SJSA1 (cell line): ENCODE measurements at places on chromosomes 5 and 9. TPM values are rescaled to one million over a fixed set of nuclear protein-coding genes. Genes with fewer than 3 reads are reported as not detected.

GRCh38 chr9:130963337-130963908 is 24.4 kb upstream of the FIBCD1 start:
- no peaks in the 10 kb centered on the region for H3K36me3 ChIP-seq
- DNase-seq: no peak
- H3K4me1 ChIP-seq: peaks cover 12% of the 10 kb centered on the region
- H3K27me3 ChIP-seq: no peaks in the 10 kb centered on the region
- no peak overlapping the region for H3K27ac ChIP-seq
- H3K4me3 ChIP-seq: no peak overlapping the region

The ST6GALNAC6 gene
- 37.0 and 42.9 TPM in 2 replicates for total RNA-seq

The LCN12 gene
- not detected in 2 replicates for total RNA-seq

The C1QTNF2 gene
- total RNA-seq: 5.7 and 6.7 TPM in 2 replicates

DNA sequence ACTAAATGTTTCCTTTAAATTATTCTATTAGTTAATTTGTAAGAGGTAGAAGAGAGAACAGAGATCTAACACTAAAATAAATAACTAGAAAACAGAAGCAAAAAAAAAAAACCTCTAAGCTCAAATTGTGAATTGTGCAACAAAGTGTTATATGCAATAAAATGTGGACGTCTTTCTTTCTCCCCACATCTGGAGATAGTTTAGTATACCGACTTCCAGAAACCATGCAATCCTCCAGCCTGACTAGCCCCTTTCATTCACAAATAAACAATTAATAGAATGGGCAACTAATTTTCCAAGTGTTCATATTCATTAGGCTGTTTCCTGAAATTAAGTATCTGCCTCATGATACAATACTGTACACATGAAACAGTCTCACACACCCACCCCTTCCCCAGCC is 258.5 kb downstream of the BNC2 start:
- DNase-seq: no peak
- no peaks in the 10 kb centered on the region for H3K36me3 ChIP-seq
- H3K27me3 ChIP-seq: no peaks in the 10 kb centered on the region
- H3K4me3 ChIP-seq: no peak overlapping the region
- no peaks in the 10 kb centered on the region for H3K4me1 ChIP-seq

GRCh38 chr9:761176-761792 is 80.2 kb upstream of the DMRT1 start:
- H3K27ac ChIP-seq: no peak overlapping the region
- no peak for DNase-seq
- H3K4me3 ChIP-seq: no peak overlapping the region
- H3K36me3 ChIP-seq: no peaks in the 10 kb centered on the region
- no peaks in the 10 kb centered on the region for H3K4me1 ChIP-seq

The RAB3C gene
- not detected in 2 replicates for total RNA-seq

GRCh38 chr9:113042884-113043657 is 13.5 kb downstream of the ZFP37 start:
- no peak for DNase-seq
- no peak overlapping the region for H3K4me3 ChIP-seq
- no peaks in the 10 kb centered on the region for H3K4me1 ChIP-seq
- peaks cover 11% of the 10 kb centered on the region; the same call in 1 of the 2 replicates for H3K36me3 ChIP-seq

DNA sequence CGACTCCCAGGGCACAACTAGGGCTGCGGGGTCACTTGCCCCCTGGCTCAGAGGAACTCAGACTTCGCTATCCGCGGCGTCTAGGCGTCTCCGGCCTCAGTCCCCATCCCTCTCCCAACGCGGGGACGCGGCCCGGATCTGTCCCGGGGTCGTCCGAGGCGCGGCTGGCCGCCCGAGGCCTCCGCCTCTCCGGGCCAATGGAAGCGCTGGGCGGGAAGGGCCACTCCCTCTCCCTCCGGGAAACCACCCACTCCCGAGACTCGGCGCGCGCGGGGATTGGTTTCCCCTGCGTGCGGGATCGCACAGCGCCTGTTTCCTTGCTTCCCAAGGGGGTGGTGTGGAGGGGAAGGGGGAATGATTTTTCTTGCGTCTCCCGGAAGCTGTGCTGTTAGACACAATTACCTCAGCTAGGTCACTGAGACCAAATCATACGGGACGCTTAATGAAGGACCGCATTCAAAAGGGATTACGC is 38.3 kb downstream of the NR2F1 start:
- DNase-seq: peak; percentile 71
- H3K4me1 ChIP-seq: peaks cover 6% of the 10 kb centered on the region; the same call in 1 of the 2 replicates
- peak overlapping the region; percentile 72 for H3K27ac ChIP-seq

- no peaks in the 10 kb centered on the region for H3K36me3 ChIP-seq
- no peaks in the 10 kb centered on the region for H3K27me3 ChIP-seq
- H3K4me1 ChIP-seq: no peaks in the 10 kb centered on the region
- no peak for DNase-seq
These were observed 60.4 kb upstream of the MOCS2 start for GRCh38 chr5:53169933-53170332.

The TMEFF1 gene
- 1.3 and 9.3 TPM in 2 replicates for total RNA-seq

GRCh38 chr5:149383399-149383798 is 4.3 kb upstream of the IL17B start:
- no peaks in the 10 kb centered on the region for H3K27me3 ChIP-seq
- peaks cover 26% of the 10 kb centered on the region for H3K4me1 ChIP-seq
- H3K27ac ChIP-seq: no peak overlapping the region
- DNase-seq: no peak
- H3K36me3 ChIP-seq: no peaks in the 10 kb centered on the region

- no peak overlapping the region for H3K4me3 ChIP-seq
- H3K27ac ChIP-seq: no peak overlapping the region
- DNase-seq: peak; percentile 54
- peaks cover 14% of the 10 kb centered on the region; the same call in 1 of the 2 replicates for H3K4me1 ChIP-seq
These were observed 10.3 kb upstream of the CD180 start for GRCh38 chr5:67206929-67207328.

GRCh38 chr5:139787568-139788293 is 7.9 kb upstream of the PSD2 start:
- 0 out of 2 replicates have a peak, but pooled peaks cover 3% of the 10 kb centered on the region for H3K4me1 ChIP-seq
- H3K4me3 ChIP-seq: peak overlapping the region; percentile 42
- H3K36me3 ChIP-seq: no peaks in the 10 kb centered on the region
- H3K27ac ChIP-seq: no peak overlapping the region
- DNase-seq: peak; percentile 92

The NR6A1 gene
- total RNA-seq: 0.88 and 1.0 TPM in 2 replicates

The GCNT4 gene
- 5.1 and 7.8 TPM in 2 replicates for total RNA-seq

- H3K27me3 ChIP-seq: no peaks in the 10 kb centered on the region
- DNase-seq: no peak
- no peaks in the 10 kb centered on the region for H3K36me3 ChIP-seq
- no peaks in the 10 kb centered on the region for H3K4me1 ChIP-seq
These were observed 493.4 kb downstream of the CETN3 start for GRCh38 chr5:89916131-89916530.

DNA sequence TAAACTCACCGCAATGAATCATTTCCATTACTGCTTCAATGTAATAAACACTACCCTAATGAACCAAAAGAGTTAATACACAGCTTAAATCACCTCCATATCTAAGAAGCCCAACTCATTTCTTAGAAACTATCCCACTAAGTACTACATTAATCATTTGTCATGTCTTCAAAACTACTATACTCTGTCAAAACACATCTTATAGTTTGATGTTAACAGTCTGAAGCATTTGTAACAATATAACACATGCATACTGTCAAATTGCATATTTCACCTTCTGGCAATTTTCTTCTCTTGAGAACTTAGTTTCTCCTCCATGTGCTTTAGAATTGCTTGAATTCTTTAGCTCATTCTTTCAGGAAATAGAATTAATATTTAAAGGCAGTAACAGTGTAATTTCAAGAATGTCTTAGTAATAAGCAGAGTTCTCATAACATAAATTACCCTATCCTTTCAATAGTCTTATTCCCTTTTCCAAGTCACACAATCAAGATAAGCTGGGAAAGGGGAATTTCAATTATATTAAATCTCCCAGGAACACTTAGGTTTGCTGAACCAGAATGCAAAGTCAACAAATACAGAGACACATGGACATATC is 199.7 kb downstream of the ATPSCKMT start:
- no peak for DNase-seq
- H3K4me3 ChIP-seq: no peak overlapping the region
- H3K27me3 ChIP-seq: no peaks in the 10 kb centered on the region; the same call in 1 of the 2 replicates

DNA sequence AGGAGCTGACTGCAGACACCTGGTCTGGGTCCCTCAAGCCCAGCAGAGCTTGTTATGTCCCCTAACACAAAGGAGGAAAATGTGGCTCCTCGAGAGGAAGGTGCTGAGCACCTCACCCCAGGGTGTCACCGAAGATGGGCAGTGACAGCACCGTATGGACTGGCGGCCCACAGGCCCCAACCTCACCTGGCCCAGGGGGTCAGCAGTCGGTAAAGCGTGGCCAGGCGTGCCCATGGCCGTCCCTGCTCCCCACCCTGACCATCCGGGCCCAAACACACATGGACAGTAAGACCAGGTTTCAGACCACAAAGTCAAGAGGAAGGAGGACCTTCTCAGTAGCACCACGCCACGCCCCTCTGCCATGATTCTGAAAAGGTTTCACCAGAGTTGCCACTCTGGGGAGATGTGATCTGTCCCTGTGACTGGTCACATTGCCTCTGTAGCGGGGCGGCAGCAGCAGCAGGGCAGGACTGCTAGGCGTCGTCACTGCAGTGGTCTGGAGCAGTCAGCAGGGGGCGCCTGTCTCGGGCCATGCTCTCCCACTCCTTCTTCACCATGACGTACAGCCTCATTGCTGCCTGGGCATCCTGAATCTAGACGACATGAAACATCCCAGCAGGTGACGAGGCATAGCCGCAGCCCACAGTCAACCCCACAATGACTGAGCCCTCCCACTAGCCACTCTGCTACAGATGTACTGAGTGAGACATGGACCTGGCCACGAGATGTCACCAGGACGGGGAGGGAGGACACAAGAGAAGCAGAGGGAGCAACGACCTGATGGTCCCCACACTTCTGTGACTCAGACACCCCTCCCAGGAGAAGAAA is 11.1 kb downstream of the REXO4 start:
- H3K4me1 ChIP-seq: no peaks in the 10 kb centered on the region
- peak; percentile 42 for DNase-seq

The LCN10 gene
- not detected in 2 replicates for total RNA-seq

DNA sequence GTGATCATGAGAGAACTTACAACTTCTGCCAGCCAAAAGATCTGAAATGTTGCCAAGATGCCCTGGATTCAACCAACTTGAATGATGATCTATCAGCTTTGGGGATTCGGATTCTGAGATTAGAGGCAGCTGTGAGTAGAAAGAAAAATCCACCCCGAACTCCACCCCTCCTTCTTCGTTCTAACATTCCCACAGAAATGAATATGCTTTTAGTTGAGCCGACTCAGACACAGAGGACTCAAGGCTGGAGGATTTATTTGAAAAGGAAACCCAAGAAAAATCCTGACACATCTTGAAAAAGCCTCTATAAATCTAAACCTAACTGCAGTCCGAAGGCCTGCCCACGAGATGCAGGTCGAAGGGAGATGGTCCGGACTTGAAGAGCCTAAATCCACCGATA is 275.0 kb downstream of the GAS1 start:
- DNase-seq: no peak
- no peak overlapping the region for H3K4me3 ChIP-seq
- no peaks in the 10 kb centered on the region for H3K4me1 ChIP-seq
- H3K27me3 ChIP-seq: 0 out of 2 replicates have a peak, but pooled peaks cover 4% of the 10 kb centered on the region
- no peaks in the 10 kb centered on the region for H3K36me3 ChIP-seq
- H3K27ac ChIP-seq: no peak overlapping the region

DNA sequence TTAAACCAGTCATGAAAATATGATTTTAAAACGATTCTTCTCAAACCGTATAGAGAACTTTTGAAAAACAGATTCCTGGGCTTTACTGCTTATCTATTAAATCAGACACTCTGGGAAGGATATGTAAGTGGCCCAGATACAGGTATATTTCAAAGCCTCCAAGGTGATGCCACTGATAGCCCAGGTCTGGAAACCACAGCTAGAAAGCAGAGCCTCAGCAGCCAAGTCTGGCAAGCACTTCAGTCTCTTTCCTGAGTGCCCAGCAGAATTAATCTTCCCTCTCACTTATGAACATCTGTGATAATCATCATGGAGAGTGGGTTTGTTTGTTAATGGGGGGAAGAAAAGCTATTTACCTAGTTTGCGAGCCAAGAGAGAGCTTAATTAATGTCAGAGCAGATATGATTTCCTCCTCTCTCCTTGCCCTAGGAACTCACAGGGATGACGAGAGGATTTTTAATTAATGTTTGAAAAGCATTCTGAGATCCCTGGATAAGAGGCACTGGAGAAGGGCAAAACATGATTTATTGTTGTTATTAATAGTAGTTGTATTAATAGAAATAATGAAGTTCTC is 368.4 kb downstream of the TLE1 start:
- H3K27me3 ChIP-seq: no peaks in the 10 kb centered on the region
- H3K4me3 ChIP-seq: no peak overlapping the region
- H3K36me3 ChIP-seq: no peaks in the 10 kb centered on the region
- peaks cover 14% of the 10 kb centered on the region for H3K4me1 ChIP-seq
- H3K27ac ChIP-seq: no peak overlapping the region

DNA sequence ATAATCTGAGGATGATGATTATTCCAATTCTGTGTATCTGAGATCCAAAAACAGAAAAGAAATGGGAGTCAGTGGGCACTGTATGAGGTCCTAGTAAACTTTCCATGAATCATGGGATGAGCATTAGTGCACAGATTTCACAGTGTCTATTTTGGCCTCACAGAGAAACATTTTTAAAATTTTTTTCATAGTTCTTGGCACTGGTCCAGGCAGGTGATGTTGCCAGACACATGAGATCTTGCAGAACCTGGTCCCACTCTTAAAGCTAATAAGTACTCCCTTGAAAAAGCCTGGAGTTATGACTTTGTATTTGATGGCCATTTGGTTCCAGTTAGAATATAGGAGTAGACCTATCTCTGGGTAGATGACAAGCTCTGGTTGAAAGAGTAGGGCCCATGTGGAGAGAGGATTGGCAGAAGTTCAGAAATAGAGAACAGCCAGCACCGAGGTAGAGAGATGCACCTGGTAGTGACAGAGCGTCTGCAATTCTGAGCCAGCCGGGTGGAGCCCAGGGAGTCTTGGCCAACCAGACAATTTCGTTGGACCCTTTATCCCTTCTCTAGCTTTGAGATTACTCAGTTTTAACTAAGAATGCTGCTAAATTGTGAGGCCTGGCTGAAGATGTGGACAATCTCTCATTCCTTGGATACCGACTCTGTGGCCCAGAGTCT is 6.3 kb upstream of the TNFSF15 start:
- H3K27ac ChIP-seq: no peak overlapping the region
- H3K4me3 ChIP-seq: no peak overlapping the region
- no peaks in the 10 kb centered on the region for H3K4me1 ChIP-seq
- no peak for DNase-seq
- H3K36me3 ChIP-seq: no peaks in the 10 kb centered on the region

DNA sequence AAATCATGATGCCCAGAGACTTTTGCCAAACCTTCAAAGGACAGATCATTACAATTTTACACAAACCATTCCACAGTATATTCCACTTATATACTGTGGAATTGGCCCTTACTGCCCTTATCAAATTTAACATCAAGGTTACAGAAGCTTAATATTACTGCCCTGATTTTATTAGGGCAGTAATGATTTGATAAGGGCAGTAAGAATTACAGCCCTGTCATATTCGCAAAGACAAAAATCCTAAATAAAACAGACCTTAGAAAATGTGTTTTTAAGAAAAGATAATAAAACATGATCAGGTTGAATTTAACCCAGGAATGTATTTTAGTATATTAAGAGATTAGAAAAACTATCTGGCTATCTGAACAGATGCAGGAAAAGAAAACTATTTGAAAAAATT is 7.7 kb upstream of the TMEM161B start:
- DNase-seq: no peak
- no peaks in the 10 kb centered on the region; the same call in 1 of the 2 replicates for H3K27me3 ChIP-seq
- no peak overlapping the region for H3K4me3 ChIP-seq
- H3K4me1 ChIP-seq: no peaks in the 10 kb centered on the region
